NCI-H2107 (cell line): ENCODE measurements at places on chromosomes 2 and 18.

DNA sequence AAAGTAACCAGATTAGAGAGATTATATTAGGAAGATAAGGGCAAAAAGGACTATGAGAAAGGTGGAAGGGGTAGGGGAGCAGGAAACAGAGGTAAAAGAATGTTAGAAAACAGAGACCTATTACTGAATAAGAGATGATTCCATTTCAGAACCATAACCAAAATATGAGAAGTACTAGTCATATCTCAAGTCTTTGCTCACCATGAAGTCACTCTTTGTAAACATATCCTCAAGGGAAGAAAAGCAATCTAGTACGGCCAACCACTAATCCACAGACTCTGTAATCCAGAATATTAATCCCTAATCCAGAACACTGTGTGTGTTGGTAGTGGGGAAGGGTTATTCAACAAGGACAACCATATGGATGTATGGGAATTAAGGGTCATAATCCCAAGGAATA is 92.0 kb downstream of the CDCA7 start:
- DNase-seq: no peak

GRCh38 chr18:2883076-2883735 is 36.4 kb downstream of the EMILIN2 start:
- no peak for DNase-seq

- DNase-seq: no peak
These were observed 18.9 kb upstream of the PTPRM start for GRCh38 chr18:7548221-7548620.

DNA sequence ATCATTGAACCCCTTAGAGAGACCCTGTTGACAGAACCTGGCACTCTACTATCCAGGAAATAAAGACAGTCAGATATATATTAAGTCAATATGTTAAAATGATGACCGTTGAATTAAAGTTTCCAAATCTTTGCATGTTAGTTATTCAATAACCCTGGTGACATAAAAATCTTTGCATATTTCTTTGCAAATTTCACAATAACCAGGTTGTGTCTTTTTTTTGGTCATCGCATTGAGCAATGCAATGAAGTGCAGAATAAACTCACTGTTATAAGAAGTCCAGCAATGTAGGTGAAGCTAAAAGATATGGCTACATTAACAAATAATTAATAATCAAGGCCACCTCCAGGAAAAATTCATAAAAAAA is 596.9 kb downstream of the NYAP2 start:
- DNase-seq: no peak
